CD8-positive, alpha-beta memory T cell (primary cell): ENCODE measurements at places on chromosomes 4 and X. TPM values are rescaled to one million over a fixed set of nuclear protein-coding genes. Genes with fewer than 3 reads are reported as not detected.

Gene TREX2
- 2.3 TPM for total RNA-seq

Gene CYLC1
- total RNA-seq, result not detected

Gene TRAPPC2
- total RNA-seq, result 18.7 TPM

Gene GIMD1
- total RNA-seq, result not detected

Gene FAM236B
- total RNA-seq, result not detected

Gene TEX13C
- not detected for total RNA-seq

Gene BTK
- total RNA-seq, result 0.48 TPM

Gene ZNF157
- total RNA-seq, result 0.79 TPM

Gene XAGE1A
- total RNA-seq, result not detected

Gene NUP62CL
- total RNA-seq, result 2.6 TPM

- peaks cover 16% of the 10 kb centered on the region for H3K4me1 ChIP-seq
- no peaks in the 10 kb centered on the region for H3K36me3 ChIP-seq
- DNase-seq, result peak; percentile 48
- peak overlapping the region; percentile 72 for H3K4me3 ChIP-seq
- no peaks in the 10 kb centered on the region for H3K27me3 ChIP-seq
- H3K27ac ChIP-seq, result peak overlapping the region; percentile 76
These were observed 45.4 kb downstream of the CXorf58 start for GRCh38 chrX:23952984-23953907.

DNA sequence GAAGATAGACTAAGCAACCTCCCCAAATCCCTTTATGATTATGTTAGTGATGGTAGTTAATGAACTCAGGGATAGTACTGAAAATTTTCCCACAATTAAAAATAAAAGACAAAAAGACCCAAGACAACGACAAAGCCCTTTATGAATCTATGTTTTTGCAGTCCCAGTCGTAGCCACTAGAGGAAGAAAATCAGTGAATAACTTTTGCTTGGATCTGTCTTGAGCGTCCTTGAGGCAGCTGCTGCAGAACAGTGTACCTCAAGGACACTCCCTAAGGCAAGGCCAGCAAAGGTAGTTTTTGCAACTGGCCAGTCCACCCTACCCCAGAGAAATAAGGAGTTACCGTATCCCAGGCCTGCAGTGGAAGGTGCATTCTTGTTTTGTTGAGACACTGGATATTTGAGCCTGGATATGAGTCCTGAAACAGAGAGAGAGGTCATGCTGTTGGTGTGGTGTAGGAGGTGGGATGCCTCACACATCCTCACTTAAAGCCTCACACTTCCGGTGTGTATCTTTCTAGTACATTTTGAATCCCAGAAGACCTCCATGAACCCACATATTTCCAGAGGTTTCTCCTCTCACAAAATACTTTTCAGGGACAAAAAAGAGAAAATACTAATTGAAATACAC, 8.7 kb upstream of the TIMM8A start:
- no peaks in the 10 kb centered on the region for H3K36me3 ChIP-seq
- no peak overlapping the region for H3K27ac ChIP-seq
- H3K4me1 ChIP-seq, result no peaks in the 10 kb centered on the region

GRCh38 chrX:112839856-112840255, 775 bp downstream of the AMOT start:
- H3K27ac ChIP-seq, result no peak overlapping the region
- H3K27me3 ChIP-seq, result no peaks in the 10 kb centered on the region
- H3K36me3 ChIP-seq, result no peaks in the 10 kb centered on the region
- H3K4me1 ChIP-seq, result peaks cover 4% of the 10 kb centered on the region
- no peak for DNase-seq

DNA sequence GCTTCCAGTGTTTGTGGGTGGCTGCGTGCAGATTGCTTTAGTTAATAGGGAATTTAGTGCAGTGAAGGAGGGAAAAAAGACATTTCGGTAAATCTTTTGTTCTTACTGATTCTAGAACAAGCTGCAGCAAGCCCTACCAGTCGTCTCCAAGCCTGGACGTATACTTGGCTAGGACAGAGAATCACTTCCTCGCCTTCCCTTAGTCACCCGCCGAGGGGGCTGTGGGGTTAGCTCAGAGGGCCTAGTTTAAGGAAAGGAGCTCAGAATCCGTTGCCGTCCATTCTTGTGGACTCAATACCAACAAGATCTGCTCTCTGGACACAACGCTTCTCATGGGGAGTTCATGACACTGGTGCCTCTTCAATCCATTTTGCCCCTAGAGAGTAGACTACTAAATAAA, 36.3 kb upstream of the FAT1 start:
- H3K4me3 ChIP-seq, result no peak overlapping the region
- H3K27ac ChIP-seq, result peak overlapping the region; percentile 38
- H3K27me3 ChIP-seq, result no peaks in the 10 kb centered on the region
- no peaks in the 10 kb centered on the region for H3K4me1 ChIP-seq
- no peak for DNase-seq

- no peaks in the 10 kb centered on the region for H3K36me3 ChIP-seq
- H3K4me1 ChIP-seq, result no peaks in the 10 kb centered on the region
- DNase-seq, result no peak
- H3K27ac ChIP-seq, result no peak overlapping the region
- no peak overlapping the region for H3K4me3 ChIP-seq
- no peaks in the 10 kb centered on the region for H3K27me3 ChIP-seq
These were observed 1328.3 kb downstream of the C4orf33 start for GRCh38 chr4:130424211-130424610.

GRCh38 chr4:15910155-15910940, 28.2 kb downstream of the FGFBP1 start:
- no peaks in the 10 kb centered on the region for H3K4me1 ChIP-seq
- no peak for DNase-seq
- no peak overlapping the region for H3K27ac ChIP-seq
- H3K27me3 ChIP-seq, result no peaks in the 10 kb centered on the region

DNA sequence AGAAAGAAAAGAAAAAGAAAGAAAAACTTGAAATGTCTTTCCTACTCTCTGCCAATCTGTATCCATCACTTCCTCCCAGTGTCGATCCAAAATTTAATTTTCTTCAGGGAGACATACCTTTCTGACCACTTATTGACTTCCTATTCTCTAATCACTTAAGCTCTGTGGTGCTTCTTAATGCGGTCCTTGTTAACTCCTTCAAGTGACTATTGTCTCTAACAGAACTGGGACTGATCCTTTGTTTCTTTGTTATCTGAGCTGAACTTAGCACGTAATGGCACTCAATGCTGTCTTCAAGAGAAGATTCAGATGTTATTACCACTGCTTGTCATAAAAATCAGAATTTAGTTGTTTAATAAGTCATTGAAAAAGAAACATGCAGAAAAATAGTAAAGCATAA, 31.2 kb downstream of the LARP7 start:
- no peak for DNase-seq
- no peak overlapping the region for H3K4me3 ChIP-seq
- no peaks in the 10 kb centered on the region for H3K27me3 ChIP-seq
- no peaks in the 10 kb centered on the region for H3K4me1 ChIP-seq
- no peaks in the 10 kb centered on the region for H3K36me3 ChIP-seq

GRCh38 chr4:42845586-42845985, 46.9 kb upstream of the GRXCR1 start:
- DNase-seq, result no peak
- H3K27ac ChIP-seq, result no peak overlapping the region
- no peaks in the 10 kb centered on the region for H3K4me1 ChIP-seq
- no peak overlapping the region for H3K4me3 ChIP-seq

DNA sequence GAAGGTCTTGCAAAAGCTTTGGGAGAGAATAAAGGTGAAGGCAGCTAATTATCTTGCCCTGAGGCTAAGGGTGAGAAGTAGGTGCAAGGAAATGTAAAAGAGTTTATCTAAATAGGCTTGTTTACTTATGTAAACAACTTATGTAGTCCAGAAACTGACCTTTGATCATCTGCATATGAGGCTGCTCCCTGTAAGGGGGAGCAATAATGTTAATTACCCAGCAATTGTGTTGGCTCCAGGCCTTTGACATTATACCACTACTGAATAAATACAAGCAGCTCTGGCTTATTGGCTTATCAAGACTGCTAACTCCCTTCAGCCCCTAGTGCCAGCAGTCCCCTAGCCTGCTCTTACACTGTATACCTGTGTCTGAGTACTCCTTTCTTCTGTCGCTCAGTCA, 303.7 kb upstream of the GNPDA2 start:
- H3K27me3 ChIP-seq, result no peaks in the 10 kb centered on the region
- H3K36me3 ChIP-seq, result no peaks in the 10 kb centered on the region
- DNase-seq, result no peak

- DNase-seq, result no peak
- no peak overlapping the region for H3K27ac ChIP-seq
- H3K4me3 ChIP-seq, result no peak overlapping the region
These were observed 465.5 kb upstream of the CTSO start for GRCh38 chr4:156419080-156419685.

DNA sequence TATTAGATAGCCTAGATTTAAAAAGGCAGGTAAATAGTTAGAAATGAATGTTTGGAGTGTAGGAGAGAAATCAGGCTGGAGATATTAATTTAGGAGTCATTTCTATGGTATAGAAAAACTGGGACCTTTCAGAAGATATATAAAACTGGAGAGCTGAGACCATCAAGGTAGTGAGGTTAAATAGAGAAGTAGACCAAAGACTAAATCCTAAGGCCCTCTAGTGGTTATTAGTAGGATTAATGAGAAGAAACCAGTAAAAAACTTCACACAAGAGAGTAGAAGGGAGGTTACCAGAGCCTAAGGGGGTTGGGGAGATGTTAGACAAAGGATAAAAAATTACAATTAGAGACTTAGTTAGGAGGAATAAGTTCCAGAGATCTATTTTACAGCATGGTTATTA, 351.0 kb upstream of the SPANXN1 start:
- no peak for DNase-seq
- no peaks in the 10 kb centered on the region for H3K27me3 ChIP-seq
- H3K36me3 ChIP-seq, result no peaks in the 10 kb centered on the region
- H3K4me1 ChIP-seq, result no peaks in the 10 kb centered on the region
- no peak overlapping the region for H3K4me3 ChIP-seq

- no peaks in the 10 kb centered on the region for H3K27me3 ChIP-seq
- H3K4me1 ChIP-seq, result peaks cover 58% of the 10 kb centered on the region
- DNase-seq, result no peak
- H3K36me3 ChIP-seq, result no peaks in the 10 kb centered on the region
These were observed 22.1 kb downstream of the TMSB4X start for GRCh38 chrX:12996934-12997435.

DNA sequence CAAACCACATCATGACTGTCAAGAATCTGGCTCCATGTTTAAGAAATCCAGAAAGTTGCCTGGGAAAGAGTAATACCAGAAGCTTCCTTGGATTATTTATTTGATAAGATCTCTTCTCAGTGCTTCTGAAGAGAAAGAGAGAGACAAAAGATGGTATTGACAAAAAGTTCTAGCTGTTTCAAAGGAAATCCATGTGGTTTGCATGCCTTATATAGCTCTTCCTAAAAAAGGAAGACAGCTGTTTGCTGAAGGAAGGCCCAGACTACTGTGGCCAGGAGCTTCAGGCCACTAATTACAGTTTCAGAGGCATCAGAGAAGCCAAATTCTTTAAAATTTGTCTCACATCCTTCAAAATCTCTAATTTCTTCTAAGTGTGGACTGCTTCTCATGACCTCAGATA, 565.2 kb upstream of the SLIT2 start:
- H3K27me3 ChIP-seq, result no peaks in the 10 kb centered on the region
- H3K4me1 ChIP-seq, result no peaks in the 10 kb centered on the region
- no peak for DNase-seq
- H3K4me3 ChIP-seq, result no peak overlapping the region
- no peaks in the 10 kb centered on the region for H3K36me3 ChIP-seq
- no peak overlapping the region for H3K27ac ChIP-seq

GRCh38 chrX:67652543-67652942, 108.7 kb downstream of the AR start:
- H3K36me3 ChIP-seq, result no peaks in the 10 kb centered on the region
- no peak overlapping the region for H3K4me3 ChIP-seq
- DNase-seq, result no peak
- H3K27ac ChIP-seq, result no peak overlapping the region
- no peaks in the 10 kb centered on the region for H3K27me3 ChIP-seq
- H3K4me1 ChIP-seq, result no peaks in the 10 kb centered on the region

GRCh38 chrX:42128587-42128986, 205.2 kb upstream of the CASK start:
- H3K27me3 ChIP-seq, result no peaks in the 10 kb centered on the region
- no peak overlapping the region for H3K27ac ChIP-seq
- no peaks in the 10 kb centered on the region for H3K36me3 ChIP-seq

GRCh38 chr4:182801636-182802035, 115.5 kb downstream of the DCTD start:
- no peaks in the 10 kb centered on the region for H3K4me1 ChIP-seq
- H3K27me3 ChIP-seq, result no peaks in the 10 kb centered on the region
- H3K36me3 ChIP-seq, result no peaks in the 10 kb centered on the region
- DNase-seq, result no peak
- H3K27ac ChIP-seq, result no peak overlapping the region
- no peak overlapping the region for H3K4me3 ChIP-seq

GRCh38 chr4:145769450-145770037, 89.6 kb downstream of the C4orf51 start:
- peaks cover 18% of the 10 kb centered on the region for H3K36me3 ChIP-seq
- H3K4me1 ChIP-seq, result no peaks in the 10 kb centered on the region
- no peak overlapping the region for H3K27ac ChIP-seq

- H3K36me3 ChIP-seq, result no peaks in the 10 kb centered on the region
- H3K4me1 ChIP-seq, result no peaks in the 10 kb centered on the region
- no peaks in the 10 kb centered on the region for H3K27me3 ChIP-seq
These were observed 61.3 kb downstream of the AR start for GRCh38 chrX:67604979-67605703.

DNA sequence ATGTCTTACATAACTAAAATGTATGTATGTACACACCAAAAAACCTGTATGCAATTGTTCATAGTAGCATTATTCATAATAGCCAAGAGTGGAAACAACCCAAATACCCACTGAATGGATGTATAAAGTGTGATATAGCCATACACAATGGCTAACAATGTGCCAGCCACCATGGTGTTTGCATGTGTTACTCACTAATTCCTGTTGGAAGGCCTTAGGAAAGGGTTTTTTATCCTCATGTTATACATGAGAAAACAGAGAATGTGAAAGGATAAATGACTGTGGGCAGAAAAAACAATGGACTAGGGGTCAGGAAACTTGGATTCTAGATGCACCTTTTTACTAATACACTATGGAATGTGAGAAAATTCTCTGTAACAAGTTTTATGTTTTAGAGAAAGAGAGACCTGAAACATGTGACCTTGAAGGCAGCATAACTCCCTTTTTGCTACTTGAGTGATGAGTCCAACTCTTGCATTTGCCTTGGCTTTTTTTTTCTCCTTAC, 55.7 kb downstream of the TIGD2 start:
- no peak for DNase-seq
- no peaks in the 10 kb centered on the region for H3K4me1 ChIP-seq
- no peaks in the 10 kb centered on the region for H3K27me3 ChIP-seq
- H3K36me3 ChIP-seq, result no peaks in the 10 kb centered on the region

GRCh38 chr4:127698789-127699200, 31.4 kb upstream of the SLC25A31 start:
- H3K4me3 ChIP-seq, result no peak overlapping the region
- no peaks in the 10 kb centered on the region for H3K36me3 ChIP-seq
- no peaks in the 10 kb centered on the region for H3K27me3 ChIP-seq
- no peak for DNase-seq
- no peak overlapping the region for H3K27ac ChIP-seq
- H3K4me1 ChIP-seq, result no peaks in the 10 kb centered on the region

- no peak overlapping the region for H3K27ac ChIP-seq
- DNase-seq, result no peak
- no peaks in the 10 kb centered on the region for H3K27me3 ChIP-seq
- H3K4me3 ChIP-seq, result no peak overlapping the region
- H3K4me1 ChIP-seq, result no peaks in the 10 kb centered on the region
These were observed 140.2 kb upstream of the EDNRA start for GRCh38 chr4:147340591-147341120.

- no peaks in the 10 kb centered on the region for H3K36me3 ChIP-seq
- no peak overlapping the region for H3K27ac ChIP-seq
- DNase-seq, result no peak
These were observed 4.9 kb upstream of the WDFY3 start for GRCh38 chr4:84971319-84971932.
